A549 treated with DMSO at 1 μM for 4 hours (cell line): ENCODE measurements at places on chromosomes 11 and 22. TPM values are rescaled to one million over a fixed set of nuclear protein-coding genes. Genes with fewer than 3 reads are reported as not detected.

The APOBEC3G gene
- 0.05 to 0.08 TPM in 2 of 5 replicates, not detected in the others for total RNA-seq

The NECTIN1 gene
- total RNA-seq: 9.9 to 12.1 TPM (median 9.9 TPM) in 5 replicates

The RAB6A gene
- 49.9 to 73.0 TPM (median 63.4 TPM) in 5 replicates for total RNA-seq

The MMP8 gene
- not detected in 5 replicates for total RNA-seq

The PLA2G3 gene
- total RNA-seq: not detected in 5 replicates

The MOV10L1 gene
- total RNA-seq: not detected in 5 replicates

The TCN1 gene
- total RNA-seq: 0.09 to 0.45 TPM (median 0.23 TPM) in 5 replicates

The CALCA gene
- total RNA-seq: 0.08 to 0.12 TPM in 2 of 5 replicates, not detected in the others

The SNAP29 gene
- 14.2 to 20.6 TPM (median 18.7 TPM) in 5 replicates for total RNA-seq

The TYMP gene
- 9.5 to 19.2 TPM (median 17.9 TPM) in 5 replicates for total RNA-seq
